GM23338 (cell line): ENCODE measurements at places on chromosomes 3 and 15.
A peak's percentile ranks its signal among the peaks of the same experiment; 100 is the strongest.

- no peak for DNase-seq
Observed at GRCh38 chr15:92845126-92845508, 55.0 kb upstream of the CHD2 start.

- peak; percentile 72 for DNase-seq
Observed at GRCh38 chr15:96351761-96352603, 21.5 kb downstream of the NR2F2 start.

DNA sequence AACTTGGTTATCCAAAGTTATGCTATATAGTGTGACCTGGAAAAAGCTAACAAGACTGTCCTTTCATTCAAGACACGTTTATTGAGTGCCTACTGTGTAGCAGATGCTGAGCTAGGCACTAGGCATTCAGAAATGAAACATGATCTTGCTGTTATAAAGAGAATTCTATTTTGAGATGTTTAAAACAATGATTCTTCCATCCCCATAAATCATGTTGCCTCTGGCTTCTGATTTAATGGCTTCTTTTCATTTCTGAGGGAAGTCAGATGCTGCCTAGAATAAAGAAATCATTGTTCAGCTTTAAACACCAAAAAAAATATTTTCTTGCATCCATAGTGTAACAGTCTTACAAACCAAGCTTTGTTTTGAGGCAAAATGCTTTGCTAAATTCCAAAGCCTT, 620.9 kb upstream of the UBE2E2 start:
- no peak for DNase-seq

DNA sequence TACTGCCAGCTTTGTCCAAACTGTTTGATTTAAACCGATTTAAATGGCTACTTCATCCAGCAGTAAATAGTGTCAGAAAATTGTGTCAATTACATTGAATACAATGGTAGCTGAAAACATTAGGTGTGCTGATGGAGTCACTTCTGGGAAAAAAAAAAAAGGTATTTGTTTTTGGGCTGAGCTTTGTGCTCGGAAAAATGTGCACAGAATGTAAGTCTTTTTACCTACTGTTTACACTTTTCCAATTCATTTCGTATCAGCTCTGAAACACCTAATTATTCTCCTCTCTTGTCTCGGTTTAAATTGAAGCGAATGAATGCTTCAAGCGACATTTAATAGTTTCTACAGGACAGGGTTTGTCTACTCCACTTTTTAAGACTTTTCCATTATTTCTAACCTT, 1078.4 kb downstream of the ROBO1 start:
- no peak for DNase-seq

DNA sequence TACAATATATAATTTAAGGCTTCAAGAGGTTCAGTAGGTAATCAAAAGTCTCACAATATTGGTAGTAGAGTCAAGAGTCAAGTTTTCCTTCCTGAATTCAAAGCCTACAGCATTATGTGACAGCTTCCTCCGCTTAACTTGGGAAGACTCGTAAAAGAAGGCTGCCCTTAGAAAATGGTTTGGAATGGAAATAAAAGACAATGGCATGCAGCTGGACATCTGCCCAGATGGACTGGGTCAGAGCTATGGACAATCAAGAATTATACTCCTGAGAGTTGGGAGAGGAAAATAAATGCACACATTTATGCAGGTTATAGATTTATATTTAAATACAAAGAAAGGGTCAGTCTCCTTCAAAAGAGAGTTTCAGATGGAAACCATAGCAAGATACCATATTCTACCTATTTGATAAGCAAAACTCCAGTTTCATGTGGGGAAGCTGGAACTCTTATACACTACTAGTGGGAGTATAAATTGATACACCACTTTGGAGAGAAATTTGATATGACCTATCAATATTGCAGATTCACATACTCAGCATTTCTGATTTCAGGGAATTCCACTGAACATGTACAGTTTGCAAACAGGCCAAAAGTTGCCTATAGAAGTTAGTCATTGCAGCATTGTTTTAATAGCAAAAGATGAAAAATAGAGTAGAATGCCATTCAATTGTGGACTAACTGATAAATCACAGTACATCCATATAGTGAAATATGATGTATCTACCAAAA, 6.1 kb downstream of the CRYBG3 start:
- DNase-seq = no peak

- no peak for DNase-seq
Observed at GRCh38 chr3:120258009-120258408, 27.0 kb downstream of the GPR156 start.

- DNase-seq = peak; percentile 59
Observed at GRCh38 chr15:60661080-60661645, 182.2 kb upstream of the ICE2 start.

GRCh38 chr3:65975032-65975431, 63.7 kb downstream of the MAGI1 start:
- no peak for DNase-seq

DNA sequence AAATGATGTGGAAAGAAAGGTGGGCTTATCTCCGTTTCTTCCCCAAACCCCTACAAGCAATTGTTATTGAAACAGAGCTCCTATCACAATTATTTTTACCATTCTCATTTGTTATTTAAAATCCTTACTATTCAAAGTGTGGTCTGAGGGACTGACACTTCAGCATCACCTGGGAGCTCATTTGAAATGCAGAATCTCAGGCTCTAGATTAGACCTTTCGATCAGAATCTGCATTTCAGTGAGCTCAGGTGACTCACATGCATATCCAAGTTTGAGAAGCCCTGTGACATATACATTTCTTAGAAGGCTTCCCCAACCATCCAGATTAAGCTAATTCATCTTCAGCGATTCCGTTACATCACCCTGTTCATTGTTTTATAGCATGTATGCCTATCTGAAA, 145.0 kb downstream of the KCNH8 start:
- DNase-seq = peak; percentile 35

GRCh38 chr3:55477306-55478303, 9.5 kb downstream of the WNT5A start:
- DNase-seq = no peak

GRCh38 chr3:182726258-182727142, 66.8 kb upstream of the ATP11B start:
- no peak for DNase-seq
